Endodermal cell (in vitro differentiated cells): ENCODE measurements at places on chromosomes 4 and X.

- no peak for DNase-seq
Measured at GRCh38 chrX:133461231-133461630, 45.9 kb upstream of the GPC4 start.

GRCh38 chr4:8260656-8261111 lies 8.9 kb upstream of the HTRA3 start:
- peak; percentile 68 for DNase-seq

- no peak for DNase-seq
Measured at GRCh38 chr4:188262464-188262863, 123.2 kb downstream of the TRIML1 start.

GRCh38 chr4:140704392-140704960 lies 51.7 kb downstream of the TBC1D9 start:
- no peak for DNase-seq

- no peak for DNase-seq
Measured at GRCh38 chrX:5958523-5958922, 270.1 kb downstream of the NLGN4X start.

DNA sequence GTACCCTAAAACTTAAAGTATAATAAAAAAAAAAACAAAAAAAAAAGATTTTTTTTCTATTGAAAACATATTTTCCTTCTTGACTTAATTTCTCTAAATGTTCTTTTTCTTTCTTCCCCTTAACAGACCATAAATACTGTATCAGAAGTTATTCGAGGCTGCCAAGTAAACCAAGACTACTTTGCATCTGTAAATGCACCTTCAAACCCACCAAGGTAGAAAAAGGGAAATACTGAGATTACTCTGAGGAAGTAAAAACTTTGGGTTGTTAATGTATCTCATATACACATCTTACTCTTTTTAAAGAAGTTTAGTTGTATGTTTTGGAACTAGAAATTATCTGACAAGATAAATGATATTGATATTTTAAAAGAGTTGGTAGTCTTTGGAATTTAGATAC lies 65.6 kb downstream of the USO1 start:
- DNase-seq, result no peak

DNA sequence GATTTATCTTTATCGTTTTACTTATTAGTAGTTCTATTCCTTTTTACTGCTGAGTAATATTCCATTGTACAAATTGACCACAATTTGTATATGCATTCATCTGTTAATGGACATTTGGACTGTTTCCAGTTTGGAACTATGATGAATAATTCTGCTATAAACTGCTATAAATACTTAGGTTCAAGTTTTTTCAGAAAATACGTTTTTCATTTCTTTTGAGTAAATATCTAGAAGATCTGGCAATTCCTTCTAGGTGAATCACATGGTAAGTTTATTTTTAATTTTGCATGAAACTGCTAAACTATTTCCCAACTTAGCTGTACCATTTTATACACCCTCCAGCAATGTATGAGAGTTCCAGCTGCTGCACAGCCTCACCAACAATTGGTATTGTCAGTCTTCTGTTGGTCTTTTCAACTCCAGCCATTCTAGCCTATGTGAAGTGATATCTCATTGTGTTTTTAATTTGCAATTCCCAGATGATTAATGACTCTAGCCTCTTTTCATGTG lies 22.2 kb downstream of the LIN54 start:
- no peak for DNase-seq
